ENCODE measurements at places on chromosomes 3 and 15.

GRCh38 chr3:172142864-172143451 is 103.6 kb downstream of the FNDC3B start:
- DNase-seq, result no peak

GRCh38 chr3:186540221-186540834 is 3.9 kb downstream of the CRYGS start:
- DNase-seq, result peak; percentile 87

DNA sequence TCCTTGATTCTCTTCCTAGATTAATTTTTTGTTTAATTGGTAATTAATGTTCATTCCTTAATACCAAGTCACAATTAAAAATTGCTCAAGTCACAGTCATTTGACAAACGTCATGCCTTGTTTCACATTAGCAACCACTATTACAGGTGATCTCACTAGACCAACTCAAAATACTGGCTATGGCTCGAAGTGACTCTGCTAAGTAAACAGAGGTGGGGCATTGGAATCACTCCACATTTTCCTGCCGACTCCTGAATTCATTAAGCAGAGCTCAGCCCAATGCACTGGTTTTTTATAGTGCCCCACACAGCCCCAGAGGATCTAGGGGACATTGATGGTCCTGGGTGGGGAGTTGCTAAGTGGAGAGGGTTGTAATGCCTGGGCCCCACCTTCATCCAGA is 201.2 kb upstream of the NSMCE3 start:
- DNase-seq, result no peak

DNA sequence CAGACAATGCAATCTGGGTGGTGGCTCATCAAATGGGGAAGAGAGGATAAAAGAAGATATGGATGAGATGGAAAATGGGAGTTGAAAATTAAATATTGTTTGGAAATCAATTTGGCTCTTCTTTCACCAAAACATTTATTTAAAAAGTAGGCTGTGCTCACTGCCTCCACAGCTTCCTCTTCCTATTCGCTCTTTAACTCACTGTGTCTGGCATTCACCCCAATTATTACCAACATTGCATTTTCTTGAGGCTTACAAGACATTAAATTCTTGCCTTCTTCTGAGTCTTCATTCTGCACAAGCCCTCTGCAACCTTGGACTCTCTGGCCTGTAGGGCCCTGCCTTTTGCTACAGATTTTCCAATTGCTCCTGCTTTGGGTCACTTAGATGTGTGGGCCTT is 52.9 kb upstream of the TSPAN3 start:
- DNase-seq, result no peak

GRCh38 chr3:148970271-148970670 is 21.1 kb upstream of the GYG1 start:
- DNase-seq, result no peak

GRCh38 chr3:38828681-38829080 is 12.7 kb upstream of the SCN10A start:
- DNase-seq, result no peak

GRCh38 chr15:35583863-35584528 is 38.0 kb upstream of the DPH6 start:
- DNase-seq, result no peak

DNA sequence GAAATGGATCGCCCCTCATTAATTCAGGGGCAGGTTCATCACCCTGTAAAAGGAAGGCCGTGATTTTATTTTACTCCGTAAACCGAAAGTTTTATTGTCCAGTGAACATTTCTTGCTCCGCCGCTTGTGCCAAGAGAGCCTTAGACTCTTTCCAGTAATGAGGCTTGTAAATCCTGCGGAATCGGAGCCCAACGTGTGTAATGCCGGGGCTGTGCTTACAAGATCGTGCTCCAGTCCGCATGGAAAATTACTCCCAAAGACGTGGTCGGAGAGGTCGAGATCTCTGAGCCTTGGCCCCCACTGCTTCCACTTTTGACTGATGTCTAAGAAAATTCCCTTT is 649 bp upstream of the PLOD2 start:
- no peak for DNase-seq

- no peak for DNase-seq
These were observed 187.6 kb upstream of the AGTR1 start for GRCh38 chr3:148510116-148510515.

DNA sequence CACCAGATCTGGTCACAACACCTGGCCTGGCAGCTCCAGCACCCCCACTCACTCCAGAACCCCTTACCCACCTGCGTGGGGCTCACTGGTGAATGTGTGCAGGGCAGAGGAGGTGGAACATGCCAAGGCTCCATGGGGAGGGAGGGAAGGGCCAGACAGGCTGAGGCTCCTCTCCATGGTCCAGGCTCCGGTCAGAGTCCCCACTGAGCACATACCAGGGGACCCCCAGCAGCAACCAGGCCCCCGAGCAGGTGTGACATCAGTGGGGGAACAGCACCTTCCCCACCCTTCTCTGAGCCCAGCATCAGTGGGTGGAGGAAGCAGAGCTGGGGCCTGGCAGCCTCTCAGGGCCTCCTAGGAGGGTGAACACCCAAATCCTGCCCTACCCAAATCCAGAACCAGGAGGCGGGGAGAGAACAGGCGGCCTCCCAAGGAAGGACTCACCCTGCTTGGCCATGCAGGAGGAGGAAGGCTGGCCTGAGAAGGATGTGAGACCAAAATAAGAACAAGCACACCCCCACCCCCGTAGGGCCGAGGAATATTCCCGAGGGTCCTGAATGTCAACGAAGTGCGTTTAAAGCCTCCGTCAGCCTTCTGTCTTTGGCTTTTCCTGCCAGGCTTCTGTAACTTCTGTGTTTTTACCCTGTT is 1.1 kb upstream of the GP9 start:
- no peak for DNase-seq

GRCh38 chr3:117726776-117727175 is 1017.2 kb downstream of the TUSC7 start:
- no peak for DNase-seq
